ENCODE measurements at places on chromosomes 3 and 15.

- DNase-seq: no peak
These were observed 4.3 kb downstream of the RASA2 start for GRCh38 chr3:141491081-141491480.

- no peak for DNase-seq
These were observed 157.0 kb downstream of the FGF12 start for GRCh38 chr3:192570315-192570714.

DNA sequence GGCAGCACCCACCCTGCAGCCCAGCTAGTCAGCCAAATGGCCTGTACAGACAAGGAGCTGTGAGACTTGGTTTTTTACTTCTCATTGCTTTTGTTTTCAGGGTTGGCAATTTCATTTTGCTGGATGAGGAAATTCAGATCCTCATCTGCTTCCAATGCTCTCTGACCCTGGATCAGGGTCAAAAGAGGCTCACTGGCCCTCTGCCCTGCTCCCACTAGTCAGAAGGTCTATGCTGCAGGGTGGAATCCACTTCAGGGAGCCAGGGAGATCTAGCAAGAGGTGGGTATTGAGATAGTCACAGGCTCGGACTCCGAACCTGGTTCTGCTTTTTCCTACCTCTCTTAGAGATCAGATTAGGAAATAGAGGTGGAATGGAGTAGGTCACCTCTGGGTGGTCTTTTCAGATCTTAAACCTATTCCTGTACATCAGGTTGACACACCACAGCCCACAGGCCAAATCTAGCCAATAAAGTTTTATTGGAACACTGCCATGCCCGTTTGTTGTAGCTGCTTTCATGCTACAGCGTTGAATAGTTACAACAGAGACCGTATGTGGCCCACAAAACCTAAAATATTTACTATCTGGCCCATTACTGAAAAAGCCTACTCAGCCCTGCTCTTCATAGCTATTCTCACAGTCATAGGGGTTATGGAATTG lies 26.4 kb upstream of the GLCE start:
- DNase-seq: no peak

DNA sequence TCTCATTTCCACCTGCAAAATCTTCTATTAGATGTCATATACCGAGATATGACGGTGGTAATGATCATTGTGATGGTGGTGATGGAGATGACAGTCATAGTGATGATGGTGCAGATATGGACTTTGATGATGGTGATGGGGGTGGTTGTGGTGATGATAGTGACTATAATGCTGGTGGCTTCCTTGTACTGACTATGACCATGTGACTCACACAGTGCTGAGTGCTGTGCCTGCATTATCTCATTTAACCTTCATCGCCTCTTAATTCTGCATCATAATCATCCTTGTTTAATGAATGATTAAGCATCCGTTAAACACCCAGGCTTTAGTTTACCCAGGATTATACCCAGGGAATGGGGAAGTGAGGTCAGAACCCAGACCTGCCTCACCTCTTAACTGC lies 331.7 kb downstream of the FEZF2 start:
- no peak for DNase-seq

DNA sequence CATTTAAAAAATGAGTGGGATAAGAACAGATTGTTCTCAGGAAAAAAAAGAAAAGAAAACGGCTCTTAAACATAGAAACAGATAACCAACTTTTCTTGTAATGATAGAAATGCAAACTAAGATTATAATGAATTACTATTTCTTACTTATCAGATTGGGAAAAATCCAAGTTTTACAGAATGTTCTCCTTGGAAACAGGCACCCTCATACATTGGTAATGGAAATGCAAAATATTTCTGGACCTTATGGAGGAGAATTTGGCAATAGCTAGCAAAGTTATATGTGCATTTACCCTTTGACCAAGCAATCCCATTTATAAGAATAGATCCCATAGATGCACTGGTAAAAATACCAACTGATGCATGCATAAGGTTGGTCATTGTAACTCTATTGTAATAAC lies 3.7 kb upstream of the ANKDD1A start:
- no peak for DNase-seq

DNA sequence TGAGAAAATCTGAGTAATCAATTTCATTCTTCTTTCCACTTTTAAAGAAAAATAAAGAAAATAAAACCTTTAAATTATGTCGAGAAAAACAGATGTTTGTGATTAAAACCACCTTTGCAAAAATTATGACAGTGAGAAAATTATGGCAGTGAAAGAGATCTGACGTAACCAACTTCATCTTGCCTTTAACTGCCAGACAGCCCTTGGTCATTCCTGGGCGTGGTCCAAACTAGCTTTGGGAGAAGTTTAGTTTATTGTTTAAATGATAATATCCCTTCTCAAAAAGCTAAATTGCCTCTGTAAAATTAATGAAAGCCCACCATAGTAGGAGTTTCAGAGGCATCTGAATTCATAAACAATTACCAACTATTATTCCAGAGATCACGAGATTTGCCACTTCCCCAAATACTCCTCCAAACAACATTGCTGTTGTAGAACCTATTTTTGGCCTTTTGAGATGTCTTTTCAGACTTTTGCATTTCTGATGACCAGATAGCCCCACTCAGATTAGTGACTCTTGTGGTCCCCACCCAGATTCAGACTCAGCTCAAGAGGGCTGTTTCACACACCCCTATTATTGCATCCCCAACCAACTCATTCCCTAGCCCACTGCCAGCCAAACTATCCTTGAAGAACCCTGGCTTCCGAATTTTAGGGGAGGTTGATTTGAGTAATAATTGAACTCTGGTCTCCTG lies 664.4 kb upstream of the CBLB start:
- DNase-seq: no peak

DNA sequence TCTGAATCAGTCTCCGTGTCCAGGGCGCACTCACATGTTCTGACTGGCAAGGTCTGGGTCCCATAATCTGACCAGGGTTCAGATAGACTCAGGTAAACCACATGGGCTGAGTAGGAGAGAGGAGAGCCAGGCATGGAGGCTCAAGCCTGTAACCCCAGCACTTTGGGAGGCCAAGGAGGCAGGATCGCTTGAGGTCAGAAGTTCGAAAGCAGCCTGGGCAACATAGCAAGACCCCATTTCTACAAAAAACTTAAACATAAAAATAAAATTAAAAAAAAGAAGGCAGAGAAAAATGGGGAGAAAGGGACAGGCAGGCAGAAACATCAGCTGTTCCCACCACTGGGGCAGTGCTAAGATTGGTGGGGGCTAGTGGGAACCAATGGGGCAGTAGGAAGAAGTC lies 5.4 kb downstream of the TMEM43 start:
- DNase-seq: no peak
